Fibroblast of mammary gland (primary cell): ENCODE measurements at places on chromosomes 5 and 9.

DNA sequence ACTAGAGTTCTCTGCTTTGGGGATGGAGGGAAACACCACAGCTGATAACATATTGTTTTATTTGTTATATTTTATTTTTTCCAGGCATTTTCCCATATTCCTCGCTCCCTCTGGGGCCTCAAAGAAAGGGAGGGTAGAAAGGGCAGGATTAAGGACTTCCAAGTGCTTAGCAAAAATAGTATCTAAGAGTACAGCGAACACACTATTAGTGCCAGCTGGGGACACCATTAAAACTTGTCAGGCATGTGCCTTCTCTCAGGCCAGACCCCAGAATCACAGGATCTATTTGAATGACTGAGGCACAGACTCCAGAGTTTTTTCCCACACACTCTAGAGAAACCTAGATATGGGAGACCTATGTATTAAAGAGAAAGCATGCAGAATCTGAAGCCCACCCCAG is 451.0 kb upstream of the TRPC7 start:
- DNase-seq: no peak

DNA sequence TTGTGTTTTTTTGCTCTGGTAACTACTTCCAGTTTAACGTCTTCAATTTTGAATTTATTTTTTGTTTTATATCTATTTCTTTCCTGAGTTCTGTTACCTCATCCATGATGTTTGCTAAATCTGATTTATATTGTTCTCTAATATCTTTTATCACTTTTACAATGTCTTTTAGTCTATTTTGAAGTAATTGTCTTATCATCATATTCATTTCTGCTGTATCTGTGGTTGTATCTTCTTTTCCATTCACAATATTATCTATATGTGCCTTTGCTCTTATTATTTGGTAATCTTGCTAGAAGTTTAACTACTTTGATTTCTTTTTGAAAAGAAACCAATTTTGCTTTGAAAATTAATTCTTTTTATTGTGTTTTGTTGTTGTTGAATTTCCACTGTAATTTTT is 43.6 kb downstream of the OSMR start:
- no peak for DNase-seq

DNA sequence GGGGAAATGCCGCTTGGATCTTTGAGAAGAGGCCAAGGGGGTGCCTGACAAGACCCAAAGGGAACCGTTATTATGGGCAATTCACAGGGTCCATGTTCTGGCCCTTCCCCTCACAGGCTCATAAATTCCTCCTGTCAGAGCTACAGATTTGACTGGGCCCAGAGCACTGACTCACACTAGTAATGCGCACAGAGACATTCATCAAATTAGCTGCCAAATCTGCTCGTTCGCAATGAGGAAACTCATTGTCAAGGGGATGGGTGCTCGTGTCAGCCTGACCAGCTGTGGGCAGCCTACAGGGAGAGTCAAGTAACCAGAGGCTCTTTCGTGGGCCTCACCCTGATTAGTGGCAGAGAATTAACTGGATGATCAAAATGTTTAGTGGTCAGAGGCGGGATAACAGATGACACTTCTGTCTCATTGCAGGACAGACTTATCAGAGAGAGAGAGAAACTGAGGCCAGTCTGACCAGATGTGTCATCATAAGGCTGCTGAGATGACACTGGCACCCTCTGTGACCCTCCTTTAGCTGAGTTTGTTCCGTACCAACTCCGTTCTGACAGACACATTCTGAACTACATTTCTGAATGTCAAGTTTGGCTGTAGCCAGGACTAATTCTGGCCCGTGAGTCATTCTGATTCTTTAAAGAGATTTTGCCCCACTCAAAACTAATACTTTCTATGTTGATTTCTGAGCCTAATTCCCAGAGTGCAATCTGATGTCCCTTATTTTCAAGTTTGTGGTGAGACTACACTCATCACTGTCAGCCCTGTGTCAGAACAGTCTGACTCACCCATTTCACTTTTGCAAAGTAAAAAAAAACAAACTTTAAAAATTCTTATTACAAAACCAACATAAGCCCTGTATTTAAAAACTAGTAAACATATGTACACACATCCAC is 377.1 kb downstream of the ACTL7B start:
- peak; percentile 99 for DNase-seq

DNA sequence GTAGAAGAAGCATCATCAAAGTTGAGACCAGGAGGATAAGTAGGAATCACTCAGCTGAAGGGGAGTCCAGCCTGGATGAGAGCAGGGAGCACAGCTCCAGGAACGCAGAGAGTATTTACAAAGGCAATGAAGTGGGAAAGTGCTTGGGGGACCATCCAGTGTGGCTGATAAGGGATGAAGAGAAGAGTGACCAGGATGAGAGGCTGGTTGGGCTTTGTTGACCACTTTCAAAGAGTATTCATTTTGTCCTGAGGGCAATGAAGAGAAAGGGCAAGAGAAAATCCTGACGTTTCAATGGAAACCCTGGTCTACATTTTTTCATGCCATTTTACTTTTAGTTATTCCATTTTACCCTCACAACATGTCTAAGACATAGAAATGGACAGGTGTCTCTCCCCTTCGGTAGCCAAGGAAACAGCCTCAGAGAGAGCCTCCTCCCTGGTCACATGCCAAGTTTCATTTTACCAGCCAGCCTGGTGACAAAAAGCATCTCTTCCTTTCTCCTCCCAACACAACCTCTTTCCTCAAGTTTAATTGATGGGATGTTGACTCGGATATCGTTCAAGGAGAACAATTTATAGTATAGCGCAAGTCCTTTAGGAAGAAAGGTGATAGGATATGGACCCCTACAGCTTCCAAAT is 492.7 kb upstream of the CLINT1 start:
- DNase-seq: no peak

DNA sequence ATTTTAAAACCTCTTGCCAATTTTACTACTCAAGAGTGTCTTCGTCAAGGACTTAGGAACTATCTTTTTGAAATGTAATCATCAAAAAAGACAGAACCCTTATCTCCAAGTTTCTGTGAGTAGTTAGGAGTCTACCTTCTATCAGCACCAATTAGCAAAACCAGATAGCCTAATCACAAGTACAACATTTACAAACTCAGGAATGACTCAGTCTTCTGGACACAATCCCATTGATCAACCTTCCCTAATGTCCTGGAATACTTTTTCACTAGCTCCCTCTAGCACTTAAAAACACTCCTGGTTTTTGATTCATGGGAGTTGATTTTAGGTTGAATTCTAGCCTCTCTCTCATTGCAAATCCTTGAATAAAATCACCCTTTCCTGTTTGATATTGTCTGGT is 680.7 kb downstream of the PRR16 start:
- peak; percentile 66 for DNase-seq

- DNase-seq: no peak
These were observed 234.4 kb downstream of the NTRK2 start for GRCh38 chr9:84903963-84904362.

GRCh38 chr9:77453825-77454647 is 194.1 kb downstream of the GNA14 start:
- DNase-seq: no peak

GRCh38 chr5:123813264-123813663 is 301.3 kb downstream of the CSNK1G3 start:
- no peak for DNase-seq

DNA sequence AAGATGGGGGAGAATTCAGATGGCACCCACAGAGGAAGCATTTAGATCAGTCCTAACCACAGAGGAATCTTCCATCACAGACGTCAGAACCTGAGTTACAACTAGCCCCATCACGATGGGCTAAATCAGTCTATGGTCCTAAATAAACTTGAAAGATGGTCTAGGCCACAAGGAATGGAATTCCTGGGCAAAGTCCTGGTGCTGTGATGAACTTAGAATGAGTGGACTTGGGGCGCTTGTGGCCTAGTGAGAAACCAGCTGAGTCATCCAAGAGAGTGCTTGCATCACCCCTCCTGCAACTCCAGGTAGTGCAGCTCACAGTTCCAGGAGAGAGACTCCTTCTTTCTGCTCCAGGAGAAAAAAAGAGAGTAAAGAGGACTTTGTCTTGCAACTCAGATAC is 722.9 kb upstream of the RGMB start:
- DNase-seq: peak; percentile 46

GRCh38 chr5:45402804-45403455 is 293.2 kb downstream of the HCN1 start:
- no peak for DNase-seq

DNA sequence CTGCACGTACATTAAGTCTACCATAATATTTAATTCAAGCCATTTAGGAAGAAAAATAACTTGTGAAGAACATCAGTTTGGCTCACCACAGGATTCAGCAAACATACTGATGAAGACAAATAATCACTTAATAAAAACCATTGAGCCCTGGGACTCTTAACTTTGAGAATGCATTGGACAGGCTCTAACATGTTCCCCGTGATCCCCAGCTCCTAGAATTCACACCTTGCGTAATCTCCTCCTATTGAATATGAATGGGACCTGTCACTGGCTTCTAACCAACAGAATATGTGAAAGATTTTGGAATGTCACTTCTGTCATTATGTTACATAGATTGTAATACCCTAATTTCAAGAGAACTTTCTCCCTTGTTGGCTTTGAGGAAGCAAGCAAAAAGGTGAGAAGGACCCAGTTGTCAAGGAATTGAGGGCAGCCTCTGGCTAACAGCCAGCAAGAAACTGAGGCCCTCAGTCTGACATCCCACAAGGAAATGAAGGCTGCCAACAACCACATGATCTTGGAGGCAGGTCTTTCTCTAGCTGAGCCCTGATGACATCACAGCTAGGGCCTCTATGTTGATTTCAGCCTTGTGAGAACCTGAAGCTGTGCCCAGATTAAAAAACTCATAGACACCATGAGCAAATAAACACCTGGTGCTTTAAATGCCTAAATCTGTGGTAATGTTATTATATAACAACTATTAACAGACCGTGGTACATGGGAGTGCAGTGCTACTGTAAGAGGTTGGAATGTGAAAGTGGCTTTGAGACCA is 433.2 kb downstream of the SEMA5A start:
- no peak for DNase-seq

- no peak for DNase-seq
These were observed 102.8 kb upstream of the GNA14 start for GRCh38 chr9:77750981-77751340.

DNA sequence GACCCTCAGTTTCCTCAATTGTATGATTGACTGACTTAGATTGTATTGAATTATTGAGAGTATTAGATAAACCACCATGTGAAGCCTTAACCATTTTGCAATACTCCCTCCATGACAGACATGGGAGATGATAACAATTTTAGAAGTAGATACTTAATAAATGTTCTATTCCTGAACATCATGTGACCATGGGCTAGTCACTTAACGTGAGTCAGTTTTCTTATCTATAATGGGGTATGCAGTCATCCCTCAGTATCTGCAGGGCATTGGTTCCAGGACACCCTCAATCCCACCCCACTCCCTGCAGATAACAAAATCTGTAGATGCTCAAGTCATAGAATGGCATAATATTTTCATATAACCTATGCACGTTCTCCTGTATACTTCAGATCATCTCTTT is 31.0 kb downstream of the SNX18 start:
- no peak for DNase-seq

DNA sequence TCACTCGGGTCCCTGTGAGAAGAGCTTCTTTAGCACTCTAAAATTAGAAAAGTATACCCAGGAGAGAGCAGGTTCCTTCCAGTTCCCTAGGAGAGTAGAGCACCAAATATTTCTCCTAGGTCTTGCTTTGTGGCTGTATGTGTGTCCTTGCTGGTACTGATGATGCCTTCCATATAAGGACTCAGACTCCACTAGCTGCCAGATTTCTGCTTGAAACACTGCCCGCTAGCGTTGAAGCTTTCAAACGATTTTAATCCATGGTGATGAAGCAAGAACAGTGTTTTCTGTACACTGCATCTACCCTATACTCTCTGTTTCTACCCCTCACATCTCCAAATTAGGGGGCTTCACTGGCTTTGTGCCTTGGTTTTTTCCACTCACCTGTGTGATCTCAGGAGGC is 2.4 kb upstream of the SMC2 start:
- DNase-seq: peak; percentile 19

DNA sequence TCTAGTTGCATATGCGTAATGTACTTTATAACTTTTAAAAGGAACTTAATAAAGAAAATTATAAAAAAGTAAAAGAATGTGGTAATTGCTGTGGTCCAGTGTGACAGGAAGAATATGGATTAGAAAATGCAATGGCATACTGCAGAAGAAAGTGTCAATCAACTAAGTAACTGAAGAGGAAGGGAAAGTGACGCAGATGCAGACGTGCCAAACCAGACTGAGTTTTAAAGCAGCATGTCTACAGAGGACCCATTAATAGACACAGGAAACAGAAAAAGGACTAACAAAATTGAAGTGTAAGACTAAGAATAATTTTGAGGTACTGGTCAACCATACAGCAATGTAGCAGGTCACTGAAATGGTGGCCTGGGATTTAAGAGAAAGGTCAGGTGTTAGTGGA is 73.3 kb downstream of the DPYSL3 start:
- DNase-seq: no peak

DNA sequence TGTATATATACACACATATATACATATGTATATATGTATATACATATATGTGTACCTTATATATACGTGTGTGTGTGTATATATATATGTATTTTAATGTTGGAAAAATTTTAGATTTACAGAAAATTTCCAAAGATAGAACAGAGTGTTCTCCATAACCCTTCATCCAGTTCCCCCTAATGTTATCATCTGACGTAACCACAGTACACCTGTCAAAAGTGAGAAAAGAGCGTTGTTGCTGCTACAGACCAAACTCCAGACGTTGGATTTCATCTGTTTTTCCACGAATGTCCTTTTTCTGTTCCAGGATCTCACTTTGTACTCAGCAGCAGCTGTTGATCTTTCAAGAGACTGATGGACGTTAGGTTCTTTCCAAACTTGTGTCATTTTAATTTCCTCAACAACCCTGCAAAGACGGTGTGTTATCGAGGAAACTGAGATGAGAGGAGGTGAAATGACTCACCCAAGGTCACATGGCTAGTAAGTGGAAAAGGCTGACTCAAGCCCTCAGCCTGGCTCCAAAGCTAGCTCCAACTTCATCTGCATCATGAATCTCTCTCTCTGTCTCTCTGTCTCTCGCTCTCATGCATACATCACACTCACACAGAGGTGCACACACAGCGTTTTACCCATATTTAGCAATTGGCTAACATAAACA is 17.0 kb upstream of the NTNG2 start:
- DNase-seq: peak; percentile 64

DNA sequence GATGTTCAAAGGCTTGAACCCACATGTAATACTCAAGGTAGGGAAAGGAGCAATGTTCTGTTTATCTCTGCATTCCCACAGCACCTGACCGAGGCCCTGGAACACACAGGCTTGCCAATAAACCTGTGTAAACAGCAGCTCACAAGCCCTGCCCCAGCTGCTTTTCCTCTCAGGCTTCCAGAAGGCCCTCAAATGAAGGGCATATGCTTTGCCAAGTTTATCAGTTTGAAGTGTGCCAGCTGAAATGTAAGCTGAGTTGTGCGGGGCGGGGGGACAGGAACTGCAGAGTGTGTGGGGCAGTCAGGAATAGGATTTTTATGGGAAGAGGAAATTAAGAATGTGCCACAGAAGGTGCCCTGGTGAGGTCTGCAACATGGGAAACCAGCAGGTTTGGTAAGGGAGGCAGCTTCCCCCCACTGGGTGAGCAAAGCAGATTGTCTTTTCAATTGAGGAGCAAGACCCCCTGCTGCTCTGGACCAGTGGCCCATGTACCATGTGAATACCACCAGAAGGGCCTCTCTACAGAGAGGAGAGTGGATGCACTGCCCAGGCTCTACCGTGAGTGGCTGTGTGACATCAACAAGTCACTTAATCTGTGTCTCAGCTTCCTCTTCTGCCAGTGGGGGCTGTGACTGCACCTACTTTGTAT is 194.8 kb downstream of the SPOCK1 start:
- no peak for DNase-seq
